Adipocyte (in vitro differentiated cells): ENCODE measurements at places on chromosomes 2 and 18.

DNA sequence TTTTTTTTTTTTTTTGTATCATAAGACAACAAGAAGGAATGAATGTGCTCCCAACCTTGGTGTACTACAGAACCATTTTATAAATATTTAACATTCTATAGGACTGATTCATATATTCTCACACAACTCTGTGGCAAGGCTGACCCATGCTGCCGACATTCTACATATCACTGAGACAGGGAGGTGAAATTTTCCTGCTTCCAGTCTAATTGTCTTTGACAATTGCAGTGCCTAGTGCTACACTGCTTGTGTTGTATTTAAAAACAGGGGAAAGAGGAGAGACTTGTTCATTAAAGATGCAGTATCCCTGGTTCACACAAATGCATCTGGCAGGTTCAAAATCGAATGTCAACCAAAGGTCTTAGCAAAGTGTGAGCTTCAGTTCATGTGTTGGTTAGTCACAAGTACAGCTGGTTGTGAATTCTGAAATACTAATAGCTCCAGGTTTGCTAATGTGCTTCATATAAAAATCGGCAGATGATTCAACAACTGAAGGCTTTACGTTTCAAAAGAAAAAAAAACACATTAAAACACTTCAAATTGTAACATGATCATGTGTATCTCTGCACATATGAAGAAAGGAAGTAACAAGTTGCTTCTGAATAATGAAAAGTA, 130.8 kb downstream of the FIGN start:
- peak; percentile 71 for DNase-seq

DNA sequence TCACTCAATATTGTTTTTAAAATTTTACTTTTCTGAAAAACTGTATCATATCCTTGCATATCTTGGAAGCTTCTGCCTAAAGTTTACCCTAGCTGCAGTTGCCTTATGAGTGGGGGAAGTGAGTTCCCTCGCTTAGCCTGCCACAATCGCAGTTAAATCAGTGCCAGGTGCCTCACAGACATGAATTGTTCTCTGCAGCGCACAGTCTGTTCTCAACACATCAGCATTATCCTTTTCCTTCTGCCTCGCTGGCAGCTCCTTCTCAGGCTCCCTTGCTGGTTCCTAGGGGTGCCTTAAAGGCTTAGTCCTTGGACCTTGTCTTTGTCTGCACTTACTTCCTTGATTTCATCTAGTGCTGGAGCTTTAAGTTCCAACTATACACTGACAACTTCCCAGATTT, 132.8 kb downstream of the TTC27 start:
- no peak for DNase-seq

DNA sequence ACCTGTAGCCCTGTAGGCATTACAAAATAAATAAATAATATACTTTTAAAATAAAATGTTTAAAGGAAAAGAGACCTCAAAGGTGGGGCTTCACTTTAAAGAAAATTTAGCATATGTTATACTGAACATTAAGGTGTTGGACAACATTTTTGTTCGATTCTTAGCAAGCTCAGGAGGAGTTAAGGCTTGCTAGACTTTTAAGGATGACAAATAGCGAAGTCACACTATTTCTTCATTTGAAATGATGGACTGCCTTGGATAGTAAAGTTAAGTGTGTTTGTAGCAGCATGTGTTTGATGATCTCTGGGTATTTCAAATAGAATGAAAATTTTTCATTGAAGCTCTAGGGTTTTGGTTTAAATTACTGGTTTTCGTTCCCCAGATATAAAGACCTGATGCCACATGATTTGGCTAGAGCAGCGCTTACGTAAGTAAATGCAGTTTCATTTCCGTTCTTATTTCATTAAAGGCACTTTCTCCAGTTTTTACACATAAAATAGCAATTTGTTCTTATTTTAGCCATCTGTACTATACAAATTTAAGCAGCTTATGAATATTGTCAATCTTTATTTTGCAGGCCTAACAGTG, 24.9 kb downstream of the HADHB start:
- DNase-seq: no peak

DNA sequence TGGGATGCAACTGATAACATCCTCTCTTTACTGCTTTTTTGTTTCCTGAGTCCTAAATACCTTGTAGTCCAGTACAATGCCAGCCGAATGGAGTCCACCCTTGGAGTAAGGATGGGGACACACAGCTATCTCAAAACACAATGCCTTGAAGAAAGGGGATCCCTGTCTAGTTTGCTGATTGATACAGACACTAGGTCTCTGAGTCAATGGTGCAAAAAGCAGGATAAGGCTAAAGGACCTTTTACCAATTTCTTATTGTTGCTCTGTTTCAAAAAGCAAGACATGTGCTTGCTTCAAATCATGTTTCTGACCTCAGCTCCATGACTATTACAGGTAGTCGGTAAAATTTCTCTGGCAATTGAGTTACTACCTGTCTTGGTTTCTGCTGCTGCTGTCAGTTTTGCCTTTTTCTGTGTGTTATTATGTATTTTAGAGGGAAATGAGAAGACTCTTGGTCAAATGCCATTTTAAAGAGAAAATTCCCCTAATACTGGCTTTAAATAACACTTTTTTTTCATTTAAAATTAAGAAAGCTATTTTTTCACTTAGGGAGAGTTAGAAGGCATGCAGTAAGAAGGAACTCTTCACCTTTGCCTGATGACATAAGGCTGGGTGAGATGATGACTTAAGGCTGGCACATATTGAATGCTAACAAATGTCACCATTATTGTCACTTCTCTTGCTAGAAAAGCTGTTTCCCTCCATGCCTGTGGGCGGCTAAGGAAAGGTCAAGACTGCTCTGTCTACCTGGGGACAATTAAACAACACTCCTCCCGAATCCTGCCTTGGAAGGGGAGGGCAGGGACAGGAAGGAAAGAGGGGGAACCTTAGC, 4.9 kb upstream of the FIGLA start:
- no peak for DNase-seq

DNA sequence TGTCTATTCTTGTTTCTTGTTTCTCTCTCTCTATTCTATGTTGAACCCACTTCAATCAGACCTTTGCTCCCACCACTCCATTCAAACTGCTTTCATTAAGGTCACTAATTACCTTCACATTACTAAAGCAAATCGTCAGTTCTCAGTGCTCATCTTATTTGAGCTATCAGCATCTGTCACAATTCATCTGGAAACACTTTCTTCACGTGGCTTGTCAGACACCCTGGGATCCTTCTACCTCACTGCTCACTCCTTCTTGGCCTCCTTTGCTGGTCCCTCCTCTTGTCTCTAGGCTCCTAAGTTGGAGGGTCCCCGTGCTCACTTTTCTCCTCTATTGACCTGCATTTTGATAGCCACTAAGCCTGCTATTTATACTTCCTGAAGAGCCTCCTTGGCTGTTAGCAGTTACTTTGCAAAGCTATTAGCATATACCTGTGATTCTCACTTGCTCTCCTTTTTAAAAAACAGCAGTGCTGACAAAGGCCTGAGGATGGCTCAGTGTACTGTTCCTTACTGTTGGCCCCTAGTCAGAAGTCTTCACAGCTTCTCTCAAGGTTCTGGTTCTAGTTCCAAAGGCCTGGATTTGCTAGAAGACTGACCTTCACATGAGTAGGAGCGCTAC, 80.2 kb downstream of the PLEKHM3 start:
- no peak for DNase-seq

GRCh38 chr2:116250376-116250775, 1564.1 kb upstream of the DDX18 start:
- no peak for DNase-seq

- DNase-seq: no peak
These were observed 4.6 kb downstream of the DPP4 start for GRCh38 chr2:162069267-162069903.

DNA sequence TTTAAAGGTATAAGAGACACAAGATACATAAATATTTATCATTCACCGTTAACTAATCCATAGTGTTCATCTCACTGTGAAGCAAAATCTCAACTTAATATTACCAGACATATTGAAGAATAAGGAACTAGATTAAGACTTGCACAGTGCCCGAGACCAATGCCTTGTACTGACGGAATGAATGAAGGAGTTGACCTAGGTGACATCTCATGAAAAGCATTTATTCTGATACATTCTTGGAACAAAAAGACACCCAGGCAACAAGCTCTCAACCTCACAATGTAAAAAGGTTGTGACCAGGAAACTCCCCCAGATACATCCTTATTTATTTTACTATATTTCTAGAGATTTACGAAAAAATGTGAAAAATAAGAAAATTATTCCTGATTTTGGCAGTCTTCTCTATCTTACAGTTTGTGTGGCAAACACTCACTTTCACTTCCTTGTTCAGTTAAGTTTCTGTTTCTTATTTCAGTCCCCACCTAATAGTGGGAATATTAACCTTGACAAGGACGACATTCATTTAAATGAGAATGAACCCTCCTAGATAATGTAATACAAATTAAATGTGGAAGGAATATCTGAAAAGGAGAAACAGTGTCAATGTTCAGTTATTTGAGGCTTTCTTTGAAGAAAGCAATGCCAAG, 28.4 kb downstream of the M1AP start:
- DNase-seq: no peak

- DNase-seq: no peak
These were observed 201.3 kb downstream of the EIPR1 start for GRCh38 chr2:3176071-3176868.

GRCh38 chr2:161324876-161325275, 16.7 kb downstream of the PSMD14 start:
- no peak for DNase-seq

DNA sequence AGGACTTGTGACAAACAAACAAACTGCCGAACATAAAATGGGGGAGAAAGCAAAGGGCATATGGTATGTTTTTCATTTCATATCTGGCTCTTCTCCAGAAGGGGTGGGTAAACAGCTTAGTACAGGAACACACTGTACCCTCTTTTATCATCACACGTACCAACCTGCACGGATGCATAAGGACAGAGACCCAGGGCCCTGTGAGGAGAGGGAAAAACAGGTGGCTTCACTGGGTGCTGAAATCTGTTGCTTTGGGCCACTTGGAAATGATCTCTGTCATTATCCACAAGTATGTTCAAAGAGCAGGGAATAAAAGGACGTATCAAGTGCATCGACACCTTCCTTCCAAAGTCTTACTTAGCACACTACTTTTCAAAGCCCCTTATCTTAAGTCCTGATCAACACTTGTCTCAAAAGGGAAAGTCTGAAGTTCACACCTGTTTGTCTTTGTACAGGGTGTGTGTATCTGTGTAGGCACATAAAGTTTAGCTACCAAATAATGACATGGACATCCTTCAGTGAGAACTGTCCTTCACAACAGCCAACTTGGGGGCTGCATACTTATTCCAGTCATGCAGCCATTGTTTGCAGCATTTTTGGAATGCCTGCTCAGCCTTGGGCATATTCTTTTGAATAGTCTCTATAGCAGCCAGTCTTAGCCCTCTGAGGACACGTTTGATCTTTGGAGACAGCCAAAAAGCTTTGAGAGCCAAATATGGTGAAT, 60.6 kb downstream of the IRS1 start:
- no peak for DNase-seq

GRCh38 chr2:141767691-141768090, 363.1 kb downstream of the LRP1B start:
- no peak for DNase-seq

GRCh38 chr2:68917034-68917718, 35.5 kb downstream of the GKN2 start:
- peak; percentile 63 for DNase-seq

DNA sequence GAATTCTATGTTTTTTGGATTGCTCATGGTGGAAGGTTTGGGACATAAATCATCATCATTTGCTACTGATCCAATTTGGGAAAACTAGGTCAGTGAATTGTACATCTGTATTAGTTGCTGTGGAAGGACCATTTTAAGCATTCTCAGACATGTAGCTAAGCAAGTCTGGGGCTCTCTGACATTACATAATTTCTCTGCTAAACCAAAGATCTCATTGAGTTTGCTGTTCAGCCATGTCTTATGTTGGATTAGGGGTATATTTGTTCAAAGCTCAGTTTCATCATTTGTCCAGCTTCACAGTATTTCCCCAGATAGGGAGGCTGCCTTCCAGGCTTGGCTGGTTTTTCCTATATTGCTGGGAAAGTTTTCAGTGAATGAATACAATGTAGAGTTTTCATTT, 399.7 kb downstream of the MTX2 start:
- DNase-seq: no peak

- DNase-seq: no peak
These were observed 309.7 kb upstream of the MYT1L start for GRCh38 chr2:2640818-2641217.

- no peak for DNase-seq
These were observed 619.3 kb downstream of the TRIB2 start for GRCh38 chr2:13335862-13336535.

- DNase-seq: no peak
These were observed 15.1 kb upstream of the LDAH start for GRCh38 chr2:20838016-20838415.

- peak; percentile 81 for DNase-seq
These were observed 16.4 kb upstream of the HNMT start for GRCh38 chr2:137947728-137948336.

- no peak for DNase-seq
These were observed 57.2 kb upstream of the SLC1A4 start for GRCh38 chr2:64932116-64932370.

- peak; percentile 39 for DNase-seq
These were observed 108.8 kb upstream of the PIEZO2 start for GRCh38 chr18:11258039-11258610.

DNA sequence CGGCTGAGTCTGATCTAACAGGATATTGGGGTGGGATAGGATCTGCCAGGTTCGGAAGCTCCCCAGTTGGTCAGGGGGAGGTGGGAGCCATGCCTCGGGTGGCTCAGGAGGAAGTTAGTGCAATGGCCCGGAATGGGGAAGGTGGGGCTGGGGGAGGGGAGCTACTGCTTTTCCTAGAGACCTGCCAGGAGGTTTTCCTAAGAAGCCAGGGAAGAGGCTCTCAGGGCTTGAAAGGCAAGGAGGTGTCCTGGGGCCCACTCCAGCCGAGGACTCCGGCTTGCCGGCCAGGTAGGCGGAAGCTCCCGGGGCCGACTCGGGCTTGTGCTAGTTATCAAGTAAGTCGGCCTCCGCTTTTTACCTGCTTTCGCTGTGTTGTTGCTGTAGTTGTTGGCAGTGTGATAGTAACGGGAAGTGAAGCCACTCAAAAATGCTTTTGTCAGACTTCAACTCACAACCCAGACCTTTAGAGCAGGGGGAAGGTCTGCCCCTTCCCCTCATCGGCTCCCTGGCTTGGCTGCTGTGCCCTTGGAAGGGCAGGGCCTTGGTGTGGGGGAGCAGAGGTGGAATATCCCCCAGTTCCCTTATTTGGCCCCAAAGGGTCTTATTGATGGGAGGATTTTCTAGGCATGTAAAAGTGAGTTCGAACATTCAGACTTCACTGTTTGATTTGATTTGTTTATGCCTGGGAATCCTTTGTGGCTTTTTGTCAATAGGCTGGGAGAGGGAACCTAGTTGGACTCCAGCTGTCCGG, 5.4 kb downstream of the GDF7 start:
- DNase-seq: no peak

- peak; percentile 49 for DNase-seq
These were observed 23.2 kb downstream of the MEMO1 start for GRCh38 chr2:31987454-31988220.

- DNase-seq: no peak
These were observed 165.2 kb downstream of the DYSF start for GRCh38 chr2:71618327-71619113.

GRCh38 chr2:191931329-191931728, 84.4 kb upstream of the CAVIN2 start:
- DNase-seq: no peak
